ENCODE measurements at places on chromosomes 11 and 22. TPM values are rescaled to one million over a fixed set of nuclear protein-coding genes. Genes with fewer than 3 reads are reported as not detected.

Gene GDPD4
- total RNA-seq = not detected

Gene LRRC4C
- total RNA-seq = 1.2 TPM

Gene GPHA2
- total RNA-seq = not detected

Gene XNDC1N
- total RNA-seq = 3.5 TPM

Gene KDM4D
- 1.8 TPM for total RNA-seq

Gene DUSP8
- total RNA-seq = 2.2 TPM

- H3K4me3 ChIP-seq = no peak overlapping the region
- peaks cover 10% of the 10 kb centered on the region for H3K27me3 ChIP-seq
- no peak for DNase-seq
Observed at GRCh38 chr11:95095858-95096587, 6.4 kb downstream of the ENDOD1 start.

DNA sequence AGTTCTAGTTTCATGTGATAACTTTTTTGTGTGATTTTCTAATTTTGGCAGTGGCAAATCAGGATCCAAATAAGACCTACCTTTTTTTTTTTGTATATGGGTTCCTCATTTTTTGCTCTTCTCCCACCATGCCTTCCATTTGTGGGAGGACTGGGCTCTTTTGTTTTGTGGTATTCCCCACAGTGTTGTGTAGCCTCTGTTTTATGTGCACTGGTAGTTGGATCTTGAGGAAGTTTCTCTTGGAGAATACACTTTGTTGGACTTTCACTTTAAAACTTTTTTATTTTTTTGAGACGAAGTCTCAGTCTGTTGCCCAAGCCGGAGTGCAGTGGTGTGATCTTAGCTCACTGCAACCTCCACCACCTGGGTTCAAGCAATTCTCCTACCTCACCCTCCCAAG is 39.7 kb downstream of the PPP6R3 start:
- DNase-seq = no peak
- peaks cover 3% of the 10 kb centered on the region for H3K27me3 ChIP-seq
- H3K4me3 ChIP-seq = no peak overlapping the region
- peaks cover 49% of the 10 kb centered on the region for H3K4me1 ChIP-seq
- H3K27ac ChIP-seq = peak overlapping the region; percentile 21

- H3K27me3 ChIP-seq = peaks cover 5% of the 10 kb centered on the region
- no peaks in the 10 kb centered on the region for H3K4me1 ChIP-seq
- no peaks in the 10 kb centered on the region for H3K36me3 ChIP-seq
Observed at GRCh38 chr11:121767433-121767832, 314.7 kb upstream of the SORL1-AS1 start.

DNA sequence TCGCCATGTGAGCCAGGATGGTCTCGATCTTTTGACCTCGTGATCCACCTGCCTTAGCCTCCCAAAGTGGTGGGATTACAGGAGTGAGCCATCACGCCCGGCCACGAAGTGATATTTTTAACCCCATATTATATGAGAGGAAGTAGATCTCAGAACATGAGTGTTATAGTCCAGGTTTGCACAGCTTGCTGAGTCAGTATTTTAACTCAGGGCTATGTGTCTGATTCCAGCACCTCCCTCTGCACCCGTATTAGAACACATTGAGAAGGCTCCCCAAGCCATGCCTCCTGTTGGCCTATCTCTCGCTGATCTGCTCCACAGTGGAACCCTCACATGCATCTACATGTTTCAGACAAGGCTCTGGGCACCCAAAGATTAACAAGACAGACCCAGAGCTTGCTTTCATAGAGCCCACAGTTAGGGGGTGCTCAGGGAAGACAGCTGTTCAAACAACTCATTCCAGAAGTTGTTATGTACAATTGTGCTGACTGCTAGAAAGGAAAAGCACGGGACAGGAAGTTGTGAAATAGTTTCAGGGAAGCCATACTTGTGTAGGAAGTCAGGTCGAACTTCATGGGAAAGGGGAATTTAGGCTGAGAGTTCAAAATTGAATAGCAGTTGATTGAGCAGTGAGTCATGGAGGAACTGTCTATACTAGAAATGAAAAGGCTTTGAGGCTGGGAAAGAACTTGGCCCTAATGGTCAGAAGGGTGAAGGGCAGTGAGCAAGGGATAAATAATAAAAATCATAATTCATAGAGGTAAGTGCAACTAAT is 49.3 kb upstream of the CLPB start:
- peak; percentile 6 for DNase-seq
- H3K27ac ChIP-seq = peak overlapping the region; percentile 86
- H3K4me3 ChIP-seq = no peak overlapping the region
- no peaks in the 10 kb centered on the region for H3K36me3 ChIP-seq
- H3K4me1 ChIP-seq = peaks cover 8% of the 10 kb centered on the region

DNA sequence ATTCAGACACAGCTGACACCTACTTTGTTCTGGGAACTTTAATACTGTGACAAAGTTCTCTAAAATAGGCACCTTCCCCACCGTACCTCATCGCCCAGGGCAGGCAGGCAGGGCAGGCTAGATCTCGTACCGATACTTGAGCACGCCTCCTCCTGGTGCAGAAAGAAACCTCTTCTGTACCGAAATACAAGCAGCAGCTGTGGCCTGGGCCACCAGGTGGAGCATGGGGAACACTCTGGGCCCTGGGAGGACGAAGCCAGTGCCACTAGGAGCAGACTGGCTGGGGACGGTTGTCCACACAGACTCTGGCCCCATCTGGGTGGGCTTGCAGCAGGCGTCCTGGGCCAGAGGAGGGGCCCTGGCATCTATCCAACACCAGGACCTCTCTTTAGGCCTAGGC is 12.8 kb downstream of the PMM1 start:
- peak; percentile 74 for DNase-seq
- no peaks in the 10 kb centered on the region for H3K27me3 ChIP-seq
- peak overlapping the region; percentile 51 for H3K4me3 ChIP-seq
- H3K36me3 ChIP-seq = no peaks in the 10 kb centered on the region
- no peaks in the 10 kb centered on the region for H3K4me1 ChIP-seq

- H3K27me3 ChIP-seq = peaks cover 2% of the 10 kb centered on the region
- no peak overlapping the region for H3K4me3 ChIP-seq
- no peaks in the 10 kb centered on the region for H3K4me1 ChIP-seq
- no peak overlapping the region for H3K27ac ChIP-seq
Observed at GRCh38 chr11:93560199-93560932, 17.2 kb upstream of the SMCO4 start.

GRCh38 chr22:43113526-43114251 is 3.1 kb downstream of the BIK start:
- H3K27ac ChIP-seq = no peak overlapping the region
- H3K4me3 ChIP-seq = no peak overlapping the region
- H3K36me3 ChIP-seq = no peaks in the 10 kb centered on the region
- peaks cover 12% of the 10 kb centered on the region for H3K27me3 ChIP-seq
- no peak for DNase-seq

DNA sequence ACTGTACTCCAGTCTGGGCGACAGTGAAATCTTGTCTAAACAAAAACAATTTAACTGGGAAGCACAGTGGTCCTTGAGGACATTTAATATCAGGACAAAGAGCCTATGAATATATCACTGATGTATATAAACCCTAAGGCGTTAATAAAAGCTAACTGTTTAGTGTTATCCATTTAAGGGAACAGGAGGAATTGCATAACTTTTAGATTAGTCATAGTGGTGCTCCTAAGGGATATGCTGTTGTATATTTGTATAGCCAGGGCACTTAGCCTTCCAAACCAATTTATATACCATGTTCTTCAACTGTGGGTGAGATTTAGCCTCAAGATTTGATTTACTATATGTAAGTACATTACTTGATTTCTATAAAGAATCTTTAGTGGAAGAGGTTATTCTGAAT is 3.0 kb upstream of the CHEK1 start:
- H3K4me3 ChIP-seq = no peak overlapping the region
- H3K4me1 ChIP-seq = peaks cover 19% of the 10 kb centered on the region
- H3K27me3 ChIP-seq = no peaks in the 10 kb centered on the region
- peaks cover 11% of the 10 kb centered on the region for H3K36me3 ChIP-seq

- DNase-seq = no peak
- no peak overlapping the region for H3K27ac ChIP-seq
- H3K27me3 ChIP-seq = no peaks in the 10 kb centered on the region
Observed at GRCh38 chr11:105206633-105207032, 67.1 kb upstream of the CARD18 start.

- H3K36me3 ChIP-seq = no peaks in the 10 kb centered on the region
- H3K4me3 ChIP-seq = peak overlapping the region; percentile 80
- H3K27ac ChIP-seq = no peak overlapping the region
- no peak for DNase-seq
- H3K27me3 ChIP-seq = peaks cover 3% of the 10 kb centered on the region
- H3K4me1 ChIP-seq = peaks cover 5% of the 10 kb centered on the region
Observed at GRCh38 chr22:46250783-46251125, 661 bp upstream of the CDPF1 start.

DNA sequence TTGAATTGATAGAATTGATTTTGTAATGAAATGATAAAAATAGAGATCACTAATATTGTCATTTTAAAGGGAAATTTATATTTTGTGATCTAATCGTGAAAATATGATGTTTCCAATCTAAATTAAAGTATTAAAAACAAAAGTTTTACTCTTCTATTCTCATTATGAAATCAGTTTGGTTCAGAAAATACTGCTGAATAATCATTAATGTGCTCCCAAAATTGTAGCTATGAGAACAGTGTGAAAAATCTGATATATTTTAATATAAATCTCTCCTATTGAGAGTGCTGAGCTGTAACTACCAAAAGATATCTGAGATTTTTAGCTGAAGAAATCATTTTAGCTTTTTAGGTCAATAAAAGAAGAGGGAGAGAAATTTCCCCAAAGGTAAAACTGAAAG is 287.5 kb upstream of the ANO3 start:
- no peak overlapping the region for H3K4me3 ChIP-seq
- no peak overlapping the region for H3K27ac ChIP-seq
- no peaks in the 10 kb centered on the region for H3K4me1 ChIP-seq

DNA sequence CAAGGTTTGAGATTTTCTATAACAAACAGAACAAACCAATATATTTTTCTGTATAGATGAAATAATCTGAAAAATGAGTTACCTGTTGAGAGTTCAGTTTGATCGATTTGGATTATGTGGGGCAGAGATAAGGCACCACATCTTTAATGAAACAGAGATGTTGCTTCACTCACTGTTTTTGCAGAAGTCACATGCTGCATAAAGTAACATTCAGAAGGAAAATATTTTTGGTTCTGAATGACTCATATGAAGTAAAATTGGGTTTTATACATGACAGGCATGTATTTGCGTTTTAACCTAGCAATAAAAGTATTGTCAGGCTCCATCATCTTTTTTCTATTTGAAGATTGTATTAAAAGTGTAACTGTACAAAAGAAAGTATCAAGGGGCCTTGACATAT is 77.8 kb downstream of the BBOX1 start:
- H3K36me3 ChIP-seq = no peaks in the 10 kb centered on the region
- H3K27me3 ChIP-seq = no peaks in the 10 kb centered on the region

DNA sequence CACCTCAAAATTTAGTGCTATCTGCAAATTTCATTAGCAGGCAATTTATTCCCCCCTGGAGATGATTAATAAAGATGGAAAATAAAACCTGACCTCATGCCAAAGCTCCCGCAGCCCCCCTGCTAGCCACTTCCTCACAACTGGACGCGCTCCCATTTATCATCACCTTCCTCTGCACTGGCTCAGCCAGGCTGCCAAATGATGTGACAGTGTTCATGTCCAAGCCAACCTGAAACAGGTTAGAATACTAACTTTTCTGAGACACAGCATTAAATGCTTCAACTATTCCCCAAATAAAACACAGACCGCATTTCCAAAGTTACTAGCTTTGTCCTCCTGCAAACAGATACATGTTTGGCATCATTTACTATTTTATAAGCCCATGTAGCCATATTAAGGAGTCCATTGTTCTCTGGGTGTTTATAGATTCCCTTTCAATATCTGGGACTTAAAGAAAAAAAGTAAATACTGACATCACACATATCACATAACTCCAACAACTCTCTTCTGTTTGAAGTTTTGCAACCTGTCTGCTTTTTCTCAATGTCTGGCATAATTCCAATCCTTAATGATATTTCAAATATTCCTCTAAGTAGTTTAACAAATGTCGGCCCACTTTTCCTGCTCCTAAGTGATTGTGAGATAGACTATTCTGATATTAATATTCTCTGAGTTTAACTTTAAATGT is 829.7 kb upstream of the FAT3 start:
- no peak overlapping the region for H3K27ac ChIP-seq
- no peaks in the 10 kb centered on the region for H3K36me3 ChIP-seq
- no peaks in the 10 kb centered on the region for H3K4me1 ChIP-seq
- H3K27me3 ChIP-seq = no peaks in the 10 kb centered on the region

DNA sequence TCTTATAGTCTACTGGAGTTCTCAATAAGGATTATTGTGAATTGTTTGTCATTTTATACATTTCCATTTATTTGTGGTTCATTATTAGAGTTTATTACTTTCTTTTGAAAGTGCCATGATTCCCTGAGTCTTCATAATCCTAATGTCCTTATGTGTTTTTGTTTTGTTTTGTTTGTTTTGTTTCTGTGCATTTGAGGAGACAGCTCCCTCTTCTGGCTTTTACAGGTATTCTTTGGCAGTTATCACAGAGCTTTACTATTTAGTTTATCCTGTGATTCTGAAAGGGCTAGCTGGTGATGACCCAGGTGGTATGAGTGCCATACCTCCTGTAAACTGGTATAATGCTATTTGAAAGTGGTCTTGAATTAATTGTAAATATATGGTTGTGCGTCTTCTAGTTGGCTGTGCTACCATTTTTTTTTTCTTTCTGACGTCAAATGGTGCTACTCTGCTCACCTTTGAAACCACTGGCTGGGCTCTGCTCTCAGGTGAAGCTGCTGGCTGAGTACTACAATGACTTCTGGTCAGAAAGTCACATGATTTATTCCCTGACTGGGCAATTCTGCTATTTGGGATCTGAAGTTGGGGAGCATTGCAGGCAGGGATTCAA is 751.2 kb downstream of the JRKL start:
- no peaks in the 10 kb centered on the region for H3K27me3 ChIP-seq
- no peak overlapping the region for H3K4me3 ChIP-seq
- no peak overlapping the region for H3K27ac ChIP-seq
- peaks cover 4% of the 10 kb centered on the region for H3K4me1 ChIP-seq

Data from endothelial cell (in vitro differentiated cells).